ENCODE measurements at places on chromosomes 1 and 21.
A peak's percentile ranks its signal among the peaks of the same experiment; 100 is the strongest.

GRCh38 chr1:228238007-228238406 is 30.2 kb downstream of the OBSCN start:
- no peaks in the 10 kb centered on the region for H3K4me1 ChIP-seq
- H3K36me3 ChIP-seq = peaks cover 82% of the 10 kb centered on the region
- no peak for DNase-seq
- H3K27me3 ChIP-seq = no peaks in the 10 kb centered on the region
- no peak overlapping the region for H3K27ac ChIP-seq
- H3K4me3 ChIP-seq = no peak overlapping the region

DNA sequence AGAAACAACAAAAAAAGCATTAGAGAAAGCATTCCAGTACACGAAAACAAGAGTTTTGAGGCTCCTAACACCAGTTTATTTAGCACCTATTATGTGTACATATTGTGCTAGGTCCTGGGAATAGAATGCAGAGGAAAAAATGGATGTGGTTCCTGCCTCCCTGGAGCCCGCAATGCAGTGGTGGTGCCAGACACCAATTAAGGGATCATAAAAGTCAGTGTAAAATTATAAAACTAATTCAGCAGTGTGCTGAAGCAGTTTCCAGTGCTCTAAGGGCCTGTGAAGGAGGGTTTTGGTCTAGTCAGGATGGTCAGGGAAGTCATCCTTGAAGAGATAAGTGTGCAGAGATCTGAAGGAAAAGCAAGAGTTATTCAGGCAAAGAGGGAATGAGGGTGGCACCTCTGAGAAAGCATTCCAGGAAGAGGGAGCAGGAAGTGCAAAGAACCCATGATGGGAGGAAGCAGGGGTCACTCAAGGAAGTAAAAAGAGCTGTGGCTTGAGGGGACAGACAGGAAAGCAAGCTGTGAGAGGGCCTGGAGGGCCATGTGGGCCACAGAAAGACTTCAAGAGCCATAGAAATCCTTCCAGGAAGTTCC is 65.2 kb upstream of the IFNLR1 start:
- no peak for DNase-seq
- H3K27ac ChIP-seq = no peak overlapping the region
- H3K27me3 ChIP-seq = no peaks in the 10 kb centered on the region
- H3K4me3 ChIP-seq = no peak overlapping the region
- no peaks in the 10 kb centered on the region for H3K36me3 ChIP-seq

- no peaks in the 10 kb centered on the region for H3K27me3 ChIP-seq
- peaks cover 5% of the 10 kb centered on the region for H3K4me1 ChIP-seq
These were observed 33.3 kb downstream of the LRRC8D start for GRCh38 chr1:89854140-89854539.

DNA sequence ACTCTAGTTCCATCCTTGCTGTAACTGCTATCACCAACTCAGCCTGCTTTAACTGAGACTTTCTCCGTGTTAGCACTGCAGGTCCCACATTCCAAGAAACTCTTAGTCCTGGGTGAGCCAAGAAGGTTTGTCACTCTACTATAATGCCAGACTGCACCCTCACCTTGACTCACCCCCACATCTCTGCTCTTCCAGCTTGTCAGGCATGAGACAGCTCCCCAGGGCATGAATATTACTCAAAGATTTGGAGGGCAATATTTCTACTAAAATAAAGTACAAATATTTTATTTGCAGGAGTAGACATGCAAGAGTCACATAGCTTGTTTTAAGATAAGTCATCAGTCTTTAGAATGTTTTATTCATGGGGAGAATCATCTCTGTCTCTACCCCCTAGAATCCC is 110.2 kb downstream of the MATN1 start:
- DNase-seq = no peak
- no peaks in the 10 kb centered on the region for H3K4me1 ChIP-seq
- H3K36me3 ChIP-seq = no peaks in the 10 kb centered on the region

- peak; percentile 47 for DNase-seq
- no peak overlapping the region for H3K4me3 ChIP-seq
- H3K4me1 ChIP-seq = peaks cover 82% of the 10 kb centered on the region
- H3K36me3 ChIP-seq = peaks cover 89% of the 10 kb centered on the region
- H3K27me3 ChIP-seq = no peaks in the 10 kb centered on the region
These were observed 43.4 kb upstream of the PIGV start for GRCh38 chr1:26744075-26744959.

DNA sequence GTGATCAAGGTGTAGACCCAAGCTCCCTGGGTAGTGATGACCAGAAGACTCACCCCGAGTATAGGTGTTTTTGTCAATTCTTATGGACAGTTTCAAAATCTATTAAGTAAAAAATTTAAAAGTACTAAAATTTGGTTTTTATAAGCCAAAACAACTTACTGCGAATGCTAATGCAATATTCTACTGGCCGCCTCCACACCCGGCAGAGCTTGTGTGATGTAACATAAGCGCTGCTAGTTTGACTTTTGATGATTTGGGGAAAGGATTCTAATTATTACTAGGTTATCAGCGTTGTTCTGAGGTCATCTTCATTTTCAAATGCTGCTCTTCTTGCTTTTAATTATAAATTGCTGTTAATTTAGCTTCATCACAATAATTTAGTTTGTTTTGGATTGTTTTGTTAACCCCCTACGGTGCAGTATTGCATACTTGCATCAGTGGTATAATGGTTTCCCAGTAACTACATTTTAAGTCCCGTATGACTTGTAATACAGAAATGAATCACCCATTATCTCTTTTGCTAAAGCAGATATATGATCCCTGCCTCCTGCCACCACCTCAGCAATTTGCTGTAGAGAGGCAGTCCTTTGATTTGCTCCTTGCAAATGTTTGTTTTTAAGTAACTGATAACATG is 178.0 kb downstream of the SDCCAG8 start:
- H3K4me3 ChIP-seq = no peak overlapping the region
- peaks cover 33% of the 10 kb centered on the region for H3K36me3 ChIP-seq
- no peak for DNase-seq
- no peaks in the 10 kb centered on the region for H3K4me1 ChIP-seq
- no peak overlapping the region for H3K27ac ChIP-seq
- no peaks in the 10 kb centered on the region for H3K27me3 ChIP-seq

GRCh38 chr1:211920602-211921226 is 90.2 kb upstream of the LPGAT1 start:
- peak overlapping the region; percentile 28 for H3K27ac ChIP-seq
- no peaks in the 10 kb centered on the region for H3K27me3 ChIP-seq
- DNase-seq = no peak
- H3K36me3 ChIP-seq = no peaks in the 10 kb centered on the region
- no peak overlapping the region for H3K4me3 ChIP-seq

DNA sequence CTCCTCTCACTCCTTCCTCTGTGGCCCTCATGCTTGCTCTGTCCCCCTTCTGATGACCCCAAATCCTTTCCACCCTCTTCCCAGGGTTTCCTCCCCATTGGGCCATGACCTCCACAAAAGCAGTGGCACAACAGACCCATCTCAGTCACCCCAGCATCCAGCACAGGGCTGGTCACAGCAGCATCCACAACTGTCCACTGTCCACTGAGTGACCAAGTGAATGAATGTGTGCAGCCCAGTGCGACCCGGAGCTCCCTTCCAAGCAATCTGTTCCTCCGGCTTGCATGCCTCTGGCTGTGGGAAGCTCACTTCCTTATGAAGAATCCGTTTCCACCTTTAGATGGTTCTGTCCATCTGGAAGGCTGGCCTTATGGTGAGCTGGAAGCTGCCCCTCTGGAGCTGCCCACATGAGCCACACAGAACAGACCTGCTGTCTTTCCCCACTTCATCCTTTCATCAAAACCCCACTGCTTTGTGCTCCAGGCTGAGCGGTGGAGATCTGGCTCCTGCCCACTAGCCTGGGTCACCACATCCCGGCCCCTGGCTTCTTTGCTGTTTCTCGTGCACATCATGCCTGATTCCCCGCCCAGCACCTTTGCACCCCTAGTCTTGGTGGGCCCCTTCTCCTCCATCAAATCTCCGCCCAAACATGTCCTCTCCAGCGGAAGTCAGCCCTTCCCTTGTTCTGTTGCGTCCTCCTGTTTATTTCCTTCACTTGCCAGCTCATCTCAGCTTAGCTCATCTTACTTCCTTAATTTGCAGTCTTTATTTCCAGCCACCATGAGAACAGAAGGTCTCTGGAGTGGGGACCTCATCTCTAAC is 56.4 kb downstream of the EDN2 start:
- H3K27me3 ChIP-seq = no peaks in the 10 kb centered on the region
- DNase-seq = no peak
- no peaks in the 10 kb centered on the region for H3K36me3 ChIP-seq
- H3K27ac ChIP-seq = no peak overlapping the region
- H3K4me1 ChIP-seq = peaks cover 12% of the 10 kb centered on the region

DNA sequence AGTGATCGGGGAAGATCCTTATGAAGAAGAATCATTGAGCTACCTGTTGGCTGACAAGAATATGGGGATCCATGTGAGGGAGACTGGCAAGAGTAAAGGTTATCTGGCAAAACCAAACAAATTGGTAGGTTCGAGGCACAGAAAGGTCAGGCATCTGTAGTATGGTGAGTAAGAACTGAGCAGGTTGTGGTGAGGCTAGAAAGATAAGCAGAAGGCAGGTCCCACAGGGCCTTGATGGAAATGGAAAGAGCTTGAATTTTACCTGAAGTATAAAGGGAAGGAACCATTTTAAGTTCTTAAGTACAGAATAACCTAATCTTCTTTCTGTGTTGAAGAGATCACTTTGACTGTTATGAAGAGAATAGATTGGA is 11.1 kb downstream of the PTPRC start:
- H3K27ac ChIP-seq = no peak overlapping the region
- H3K27me3 ChIP-seq = no peaks in the 10 kb centered on the region
- no peaks in the 10 kb centered on the region for H3K36me3 ChIP-seq
- no peak for DNase-seq
- H3K4me1 ChIP-seq = no peaks in the 10 kb centered on the region

DNA sequence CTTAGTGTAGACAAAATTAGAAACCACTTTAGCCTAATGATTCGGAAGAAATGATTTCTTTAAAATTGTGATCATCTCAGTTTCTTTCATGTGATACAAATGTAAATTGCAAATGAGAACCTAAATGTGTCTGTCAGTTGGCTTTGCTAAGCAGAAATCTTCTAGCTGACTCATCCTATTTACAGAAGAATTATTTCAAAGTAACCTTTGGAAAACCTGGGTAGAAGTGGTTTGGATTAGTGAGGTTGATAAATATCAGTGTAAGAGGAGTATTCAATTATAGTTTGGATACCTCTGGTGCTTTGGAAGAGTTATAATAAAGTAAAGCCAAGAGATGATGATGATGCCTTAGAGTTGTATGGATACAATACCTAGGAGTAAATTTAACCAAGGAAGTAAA is 37.4 kb downstream of the CC2D1B start:
- H3K36me3 ChIP-seq = no peaks in the 10 kb centered on the region
- H3K4me3 ChIP-seq = no peak overlapping the region
- no peaks in the 10 kb centered on the region for H3K4me1 ChIP-seq
- H3K27me3 ChIP-seq = no peaks in the 10 kb centered on the region

DNA sequence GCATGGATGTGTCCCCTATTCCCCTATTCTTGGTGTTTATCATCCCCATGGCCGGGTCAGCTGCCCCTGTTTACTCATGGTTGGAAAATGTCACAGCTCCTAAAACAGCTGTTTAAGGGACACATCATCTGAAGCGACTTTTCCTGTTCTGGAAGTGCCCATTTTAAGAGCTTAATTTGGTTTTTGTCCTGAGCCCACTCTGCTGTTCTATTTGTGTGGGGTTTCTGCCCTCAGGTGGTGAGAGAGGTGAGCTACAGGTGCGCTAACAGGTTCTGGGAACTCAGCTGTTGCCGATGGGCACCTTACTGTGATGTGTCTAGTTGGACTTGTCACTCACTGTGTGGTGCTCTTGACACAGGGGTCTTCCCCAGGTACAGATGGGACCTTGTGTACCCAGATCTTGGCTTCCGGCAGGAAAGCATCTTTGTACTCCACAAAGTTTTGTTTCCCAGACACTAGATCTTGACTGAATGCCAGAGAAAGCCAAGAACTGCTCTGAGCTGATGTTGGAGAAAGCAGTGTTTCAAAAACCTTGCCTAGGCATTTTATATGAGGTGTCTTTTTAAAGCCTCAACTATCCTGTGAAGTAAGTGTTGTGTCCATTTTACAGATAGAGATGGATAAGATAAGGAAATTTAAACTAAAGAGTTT is 59.0 kb upstream of the CD1D start:
- H3K36me3 ChIP-seq = no peaks in the 10 kb centered on the region
- H3K27ac ChIP-seq = no peak overlapping the region
- H3K4me3 ChIP-seq = no peak overlapping the region
- peaks cover 22% of the 10 kb centered on the region for H3K4me1 ChIP-seq

DNA sequence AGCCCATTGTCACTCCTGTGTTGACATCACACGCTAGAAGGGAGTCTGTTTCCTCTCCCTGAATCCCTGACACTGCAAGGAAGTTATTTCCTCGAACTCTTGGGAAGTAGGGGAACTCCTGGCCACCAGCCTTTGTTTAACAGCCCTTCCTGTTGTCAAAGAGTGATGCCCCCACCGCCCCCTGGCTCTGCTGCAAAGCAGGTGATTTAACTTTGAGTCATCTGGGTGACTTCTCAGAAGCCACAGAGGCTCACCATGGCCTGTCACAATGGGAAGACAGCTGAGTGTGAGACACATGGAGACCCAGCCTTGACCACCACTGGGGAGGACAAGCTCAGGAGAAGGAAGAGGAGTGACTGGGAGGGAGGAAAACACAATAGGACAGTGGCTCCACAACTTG is 182.8 kb downstream of the PSMG1 start:
- H3K4me1 ChIP-seq = peaks cover 55% of the 10 kb centered on the region
- no peaks in the 10 kb centered on the region for H3K36me3 ChIP-seq
- H3K27ac ChIP-seq = no peak overlapping the region

DNA sequence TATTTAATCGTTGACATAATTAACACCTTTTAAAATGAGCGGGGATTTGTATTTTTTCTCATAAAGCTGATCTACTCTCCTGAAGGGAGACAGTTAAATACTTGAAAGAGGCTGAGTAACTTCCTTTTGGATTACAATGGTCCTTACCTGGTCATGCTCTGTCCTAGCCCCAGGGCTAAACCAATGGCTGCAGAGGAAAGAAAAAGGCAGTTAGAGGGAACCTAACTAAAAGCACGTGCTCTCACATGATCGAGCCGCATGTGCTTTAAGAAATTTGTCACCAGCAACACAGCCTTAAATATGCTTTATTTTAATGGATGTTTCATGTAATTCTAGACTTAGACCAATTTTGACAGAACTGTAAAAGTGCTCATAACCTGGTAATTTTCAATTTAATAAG is 132.7 kb downstream of the GPATCH2 start:
- H3K4me1 ChIP-seq = no peaks in the 10 kb centered on the region
- H3K27me3 ChIP-seq = no peaks in the 10 kb centered on the region
- DNase-seq = no peak
- no peaks in the 10 kb centered on the region for H3K36me3 ChIP-seq

GRCh38 chr1:31413405-31414001 is 490 bp downstream of the SERINC2 start:
- H3K27me3 ChIP-seq = peaks cover 38% of the 10 kb centered on the region
- no peak for DNase-seq
- H3K27ac ChIP-seq = peak overlapping the region; percentile 77
- H3K4me1 ChIP-seq = peaks cover 60% of the 10 kb centered on the region
- peak overlapping the region; percentile 75 for H3K4me3 ChIP-seq

All from esophagus squamous epithelium (tissue), 5 donors.